ENCODE measurements at places on chromosomes 6 and 20. TPM values are rescaled to one million over a fixed set of nuclear protein-coding genes. Genes with fewer than 3 reads are reported as not detected.

PRR3 gene
- 13.3 TPM for total RNA-seq

OR2B6 gene
- total RNA-seq = not detected

CDH26 gene
- 0.13 TPM for total RNA-seq

DEFB124 gene
- 0.32 TPM for total RNA-seq

NMBR gene
- total RNA-seq = not detected

DEFB132 gene
- not detected for total RNA-seq

UNC5CL gene
- 0.46 TPM for total RNA-seq

FILIP1 gene
- 0.40 TPM for total RNA-seq

GSTA3 gene
- not detected for total RNA-seq

HTR1B gene
- 0.32 TPM for total RNA-seq

GRM1 gene
- total RNA-seq = not detected

TCF21 gene
- 0.04 TPM for total RNA-seq

TFAP2D gene
- total RNA-seq = not detected

ANKEF1 gene
- 5.3 TPM for total RNA-seq

NR2E1 gene
- 0.07 TPM for total RNA-seq

HLA-DQB1 gene
- not detected for total RNA-seq

BEND3 gene
- 4.1 TPM for total RNA-seq

ZNF311 gene
- 0.16 TPM for total RNA-seq

SLPI gene
- total RNA-seq = 11.9 TPM

CHRNA4 gene
- 0.61 TPM for total RNA-seq

TRIM31 gene
- 0.69 TPM for total RNA-seq

AARS2 gene
- total RNA-seq = 7.7 TPM

SLA2 gene
- 0.08 TPM for total RNA-seq

HLA-DMB gene
- 1.4 TPM for total RNA-seq

JPH2 gene
- 6.8 TPM for total RNA-seq

ACTL10 gene
- total RNA-seq = not detected

ZBTB12 gene
- 3.9 TPM for total RNA-seq

ARHGAP40 gene
- not detected for total RNA-seq

KCNK17 gene
- total RNA-seq = not detected
